SHP77 (cell line): ENCODE measurements at places on chromosomes 7 and 10.

DNA sequence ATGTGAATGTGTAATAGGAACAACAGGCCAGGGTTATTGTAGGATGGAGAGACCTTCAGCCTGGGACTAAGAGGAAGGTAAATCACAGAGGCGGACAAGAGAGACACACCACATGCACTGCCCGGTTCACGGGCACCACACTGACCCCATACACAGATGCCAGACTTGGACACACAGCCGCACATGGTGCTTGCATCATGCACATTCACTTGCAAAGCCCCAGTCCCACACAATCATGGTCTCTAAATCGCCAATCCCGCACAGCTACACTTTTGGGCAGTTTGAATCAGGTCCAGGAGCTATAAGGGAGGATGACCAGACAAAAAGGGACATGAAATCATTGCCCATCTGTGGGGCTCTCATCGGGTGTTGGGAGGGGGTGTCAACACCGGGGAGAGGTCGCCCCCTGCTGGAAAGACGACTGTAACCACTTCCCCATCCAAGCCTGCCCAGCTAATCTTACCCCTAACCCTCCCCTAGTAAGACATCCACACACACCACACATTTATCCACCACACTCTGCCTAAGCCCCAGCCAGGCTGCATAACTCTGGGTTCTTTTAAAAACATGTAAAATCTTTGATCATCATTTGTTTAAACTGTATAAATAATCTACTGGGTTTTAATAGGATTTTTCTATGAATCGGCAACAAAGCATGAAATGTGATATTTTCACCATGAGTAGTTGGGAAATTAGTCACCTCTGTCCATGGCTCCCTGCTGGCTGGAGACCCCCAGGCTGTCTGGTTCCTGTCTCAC is 40.5 kb upstream of the SLF2 start:
- DNase-seq, result peak; percentile 48

DNA sequence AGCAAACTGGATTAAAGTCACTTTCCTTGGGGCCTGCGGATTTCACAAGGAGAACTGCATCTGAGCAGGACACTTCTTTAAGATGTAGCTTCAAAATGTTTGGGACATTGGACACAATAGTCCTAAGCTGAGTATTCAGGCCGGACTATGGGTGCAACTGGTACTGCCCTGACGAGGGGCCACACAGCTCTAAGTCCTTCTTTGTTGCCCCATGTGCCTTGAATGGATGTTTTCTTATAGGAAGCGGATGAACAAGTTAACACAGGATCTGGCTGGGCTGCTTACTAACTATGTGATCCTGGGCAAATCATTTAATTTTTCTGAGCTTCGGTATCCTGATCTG is 147.8 kb upstream of the KLF14 start:
- DNase-seq, result no peak

- no peak for DNase-seq
These were observed 130.7 kb upstream of the SH2B2 start for GRCh38 chr7:102155821-102156441.

- DNase-seq, result no peak
These were observed 28.0 kb upstream of the COMTD1 start for GRCh38 chr10:75263806-75264205.

DNA sequence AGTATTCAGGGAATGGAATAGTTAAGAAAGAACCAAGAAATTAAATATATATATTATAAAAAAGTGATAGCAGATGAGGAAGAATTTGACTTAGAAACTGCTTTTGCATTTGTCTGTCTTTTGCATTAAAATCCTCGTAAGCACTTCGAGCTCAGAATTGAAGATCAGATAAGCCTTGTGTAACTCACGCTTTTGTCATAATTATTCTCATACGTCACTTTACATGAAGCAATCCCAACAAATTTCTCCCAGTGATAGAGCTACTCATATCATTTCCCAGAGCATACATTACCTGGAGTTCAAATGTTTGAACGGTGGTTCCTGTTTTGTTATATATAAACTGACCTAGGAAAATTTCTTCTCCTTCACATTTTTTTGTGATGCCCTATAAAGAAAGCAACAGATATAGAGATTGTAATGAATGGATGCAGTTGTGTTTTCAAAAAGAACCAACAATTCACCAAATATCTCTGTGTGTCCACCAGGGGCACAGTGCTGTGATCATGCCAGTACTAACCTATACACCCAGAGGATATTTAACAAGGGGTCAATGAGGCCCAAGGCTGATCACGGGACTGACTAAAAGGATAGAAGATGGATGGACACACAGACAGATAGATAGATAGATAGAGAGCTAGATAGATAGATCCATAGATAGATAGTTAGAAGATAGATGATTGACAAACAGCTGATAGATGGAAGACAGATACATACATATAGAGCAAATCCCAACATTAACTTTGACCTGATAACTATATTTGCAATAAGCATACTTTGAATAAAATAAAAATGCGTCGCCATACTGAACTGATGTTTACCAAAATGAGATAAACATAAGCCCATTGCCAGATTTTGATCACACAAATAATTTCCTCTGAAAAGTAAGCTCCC is 9.3 kb upstream of the HUS1 start:
- DNase-seq, result peak; percentile 39
